ENCODE measurements at places on chromosomes 2 and 18. TPM values are rescaled to one million over a fixed set of nuclear protein-coding genes. Genes with fewer than 3 reads are reported as not detected.

GRCh38 chr18:65568866-65569265, 181.9 kb upstream of the CDH7 start:
- no peak for DNase-seq

GRCh38 chr2:240109386-240109785, 26.7 kb downstream of the COPS9 start:
- no peak for DNase-seq

DNA sequence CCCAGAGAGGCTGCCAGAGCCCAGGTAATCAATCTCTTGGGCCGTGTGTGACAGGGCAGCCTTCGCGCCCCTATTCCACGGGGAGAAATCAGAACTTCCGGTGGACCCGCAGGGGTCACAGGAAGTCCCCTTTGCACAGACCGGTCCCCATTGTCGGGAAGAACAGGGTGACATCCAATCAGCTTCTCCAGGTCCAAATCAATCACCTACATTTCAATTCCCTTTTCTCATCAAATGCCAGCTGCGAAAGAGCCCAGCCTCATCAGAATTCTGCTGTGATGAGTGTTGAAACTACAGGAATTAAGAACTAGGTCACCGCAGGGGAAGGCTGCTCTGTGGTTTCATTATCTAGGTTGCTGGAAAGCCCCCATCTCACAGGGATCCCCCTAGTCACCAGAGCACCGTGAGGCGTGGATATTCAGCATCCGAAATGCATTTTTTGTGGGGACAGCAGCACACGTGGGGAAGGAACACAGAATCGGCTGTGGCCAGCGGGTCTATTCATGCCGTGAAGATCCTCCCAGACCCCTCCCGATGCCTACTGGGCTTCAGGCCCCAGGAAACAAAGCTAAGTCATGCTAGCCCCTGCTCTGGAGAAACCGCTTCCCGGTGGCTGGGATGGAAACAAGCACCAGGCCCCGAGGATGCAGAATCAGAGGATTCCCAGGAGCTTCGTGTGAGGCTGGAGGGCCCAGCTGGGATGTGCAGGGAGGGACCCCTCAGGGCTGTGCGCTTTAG, 193.7 kb upstream of the ID2 start:
- no peak for DNase-seq

DNA sequence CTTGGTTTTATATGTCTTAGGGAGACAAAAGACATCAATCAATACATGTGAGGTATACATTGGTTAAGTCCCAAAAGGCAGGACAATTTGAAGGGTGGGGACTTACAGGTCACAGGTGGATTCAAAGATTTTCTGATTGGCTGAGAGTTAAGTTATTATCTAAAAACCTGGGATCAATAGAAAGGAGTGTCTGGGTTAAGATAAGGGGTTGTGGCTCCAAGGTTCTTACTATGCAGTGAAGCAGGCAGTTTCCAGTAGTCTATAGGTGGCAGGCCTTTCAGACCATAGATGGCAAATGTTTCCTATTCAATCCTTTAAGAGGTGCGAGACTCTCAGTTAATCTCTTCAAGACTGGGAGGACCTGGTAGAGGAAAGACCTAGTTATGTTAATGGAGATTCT, 42.1 kb upstream of the NEB start:
- DNase-seq: no peak

- no peak for DNase-seq
Measured at GRCh38 chr2:206616151-206616550, 26.1 kb upstream of the FAM237A start.

DNA sequence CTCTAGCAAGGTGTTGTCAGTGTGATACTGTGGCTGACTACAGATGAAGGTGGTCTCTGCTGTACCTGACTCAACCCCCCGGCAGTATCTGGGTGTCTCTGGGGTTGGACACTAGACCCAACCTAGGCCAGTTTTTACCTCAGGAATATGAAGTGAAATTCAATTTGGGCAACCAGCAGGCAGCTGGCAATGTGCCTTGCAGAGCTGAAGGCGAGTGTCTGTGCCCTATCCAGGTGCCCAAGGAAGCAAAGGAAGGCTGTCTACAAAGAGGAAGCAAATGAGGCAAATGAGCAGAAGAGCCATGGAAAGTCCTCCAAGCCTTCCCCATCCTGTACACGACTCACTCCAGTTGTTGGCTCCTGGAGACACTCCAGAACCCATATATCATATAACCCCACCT, 264.6 kb upstream of the AGAP1 start:
- DNase-seq: no peak

DNA sequence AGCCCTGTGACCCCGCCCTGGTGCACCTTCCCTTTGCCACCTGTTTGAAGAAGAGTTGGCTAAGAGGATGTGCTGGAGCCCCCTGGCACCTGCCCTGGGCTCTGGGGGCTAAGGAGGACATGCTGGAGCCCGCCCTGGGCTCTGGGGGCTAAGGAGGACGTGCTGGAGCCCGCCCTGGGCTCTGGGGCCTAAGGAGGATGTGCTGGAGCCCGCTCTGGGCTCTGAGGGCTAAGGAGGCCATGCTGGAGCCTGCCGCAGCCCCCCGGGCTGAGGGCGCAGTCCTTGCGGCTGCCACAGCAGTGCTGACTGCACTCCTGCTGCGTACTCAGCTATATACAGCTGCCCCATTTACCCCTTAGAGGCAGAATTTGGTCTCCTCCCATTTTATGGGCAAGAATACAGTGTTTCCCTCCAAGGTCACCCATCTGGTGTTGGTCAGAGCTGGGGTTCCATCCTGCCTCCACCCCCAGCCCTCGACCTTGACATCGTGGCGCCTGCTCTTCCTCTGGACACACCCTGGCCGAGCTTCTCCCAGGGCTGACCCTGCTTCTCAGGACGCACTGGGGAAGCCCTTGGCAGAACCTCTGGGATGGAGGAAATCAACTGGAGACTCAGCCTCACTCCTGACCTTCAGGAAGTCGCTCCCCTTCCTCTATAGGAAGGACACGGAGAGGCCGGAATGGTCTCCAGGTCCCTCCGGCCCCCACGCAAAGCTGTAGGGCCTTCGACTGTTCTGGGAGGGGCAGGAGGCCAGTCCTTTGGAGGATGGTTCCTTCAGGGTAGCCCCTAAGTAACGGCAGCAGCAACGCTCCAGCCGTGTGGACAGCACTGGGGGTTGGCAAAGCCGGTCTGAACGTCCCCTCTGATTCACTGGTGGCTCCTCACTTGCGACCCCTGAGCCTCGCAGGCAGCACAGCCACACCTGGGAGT, 65.0 kb upstream of the HPCAL1 start:
- peak; percentile 49 for DNase-seq

- no peak for DNase-seq
Measured at GRCh38 chr2:36697424-36698066, 1.0 kb downstream of the VIT start.

GRCh38 chr2:142012797-142013196, 118.0 kb downstream of the LRP1B start:
- no peak for DNase-seq

DNA sequence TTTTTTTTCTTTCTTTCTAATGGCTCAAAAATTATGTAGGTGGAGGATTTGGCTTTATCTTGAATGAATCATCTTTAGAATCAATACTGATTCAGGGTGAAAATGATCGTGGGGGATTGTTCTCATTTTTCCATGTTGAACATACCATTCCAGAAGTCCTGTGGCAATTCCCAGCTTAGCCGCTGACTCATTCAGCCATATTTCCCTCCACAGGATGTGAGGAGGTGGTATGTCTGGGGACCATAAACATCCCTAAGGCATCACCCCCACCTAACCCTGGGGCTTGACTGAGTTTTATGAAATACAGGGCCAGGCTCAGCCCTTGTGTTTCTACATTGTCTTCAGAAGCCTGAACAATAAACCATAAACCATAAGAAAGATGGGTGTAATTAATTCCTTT, 92.7 kb upstream of the FN1 start:
- no peak for DNase-seq

DNA sequence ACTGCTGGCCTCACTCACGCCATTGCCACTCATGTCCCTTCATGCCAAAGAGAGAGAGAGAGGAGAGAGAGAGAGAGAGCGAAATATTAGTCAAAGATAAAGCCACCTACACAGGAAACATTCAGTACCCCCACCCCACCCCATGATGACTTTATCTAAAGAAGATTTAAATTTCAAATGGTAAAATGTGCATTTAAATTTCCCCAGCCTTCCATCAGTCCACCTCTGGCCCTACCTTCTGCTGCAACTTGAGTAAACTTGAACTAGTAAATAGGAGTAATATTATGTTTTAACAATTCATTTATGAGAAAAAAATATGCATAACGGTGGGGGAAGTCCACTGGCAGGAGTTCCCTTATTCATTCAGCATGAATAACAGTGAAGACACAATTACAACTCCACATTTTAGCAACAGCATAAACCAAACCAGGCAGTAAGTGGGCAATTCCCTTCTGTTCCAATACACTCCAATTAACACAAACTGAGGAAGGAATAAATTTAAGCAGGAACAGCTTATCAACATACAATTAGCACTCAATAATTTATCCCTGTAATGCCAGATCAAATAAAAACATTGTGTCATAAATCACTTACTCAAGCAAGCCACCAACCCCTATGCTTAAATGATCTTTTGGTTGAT, 264.2 kb downstream of the LNPK start:
- no peak for DNase-seq

Gene CLASP1
- total RNA-seq: 60.7 TPM

Gene MREG
- 0.79 TPM for total RNA-seq
